ENCODE measurements at places on chromosomes 11 and 22.
A peak's percentile ranks its signal among the peaks of the same experiment; 100 is the strongest.

DNA sequence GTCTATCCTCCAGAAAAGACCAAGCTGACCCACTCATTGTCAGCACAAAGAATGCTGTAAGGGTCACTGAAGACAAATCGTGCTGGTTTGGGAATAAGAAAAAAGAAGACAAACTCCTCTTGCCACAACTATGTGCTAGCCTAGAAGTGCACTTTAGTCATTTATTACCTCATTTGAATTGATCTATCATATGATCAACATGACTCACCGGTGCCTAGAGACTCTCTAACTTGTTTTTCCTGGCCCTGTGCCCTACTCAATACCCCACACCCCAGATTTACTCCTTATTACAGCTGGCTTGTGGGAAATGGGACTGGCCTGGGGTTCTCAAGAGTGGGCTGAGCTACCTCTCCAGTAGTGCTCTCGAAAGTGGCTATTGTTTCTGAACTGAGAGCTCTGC is 35.9 kb upstream of the HORMAD2 start:
- no peak for DNase-seq

DNA sequence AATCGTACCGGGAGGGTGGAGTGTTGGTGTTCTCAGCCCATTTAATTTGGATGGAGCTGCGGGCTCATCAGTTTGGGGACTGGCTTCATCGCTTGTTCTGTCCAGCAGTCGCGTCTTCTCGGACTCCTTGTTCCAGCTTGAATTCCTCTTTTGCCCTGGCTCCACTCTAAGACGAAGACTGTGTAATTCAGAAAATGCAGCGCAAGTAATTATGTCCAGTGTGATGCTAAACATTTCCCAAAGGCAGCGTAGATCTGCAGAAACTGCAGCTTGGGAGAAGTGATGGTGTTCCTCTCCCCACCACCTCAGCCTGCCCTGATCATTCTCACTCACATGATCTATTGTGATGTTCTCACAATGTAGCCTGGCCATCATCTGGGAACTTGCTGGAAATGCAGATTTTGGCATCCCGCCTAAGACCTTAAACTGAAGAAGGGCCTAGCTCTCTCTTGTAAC is 666 bp downstream of the SLC25A18 start:
- DNase-seq = no peak

DNA sequence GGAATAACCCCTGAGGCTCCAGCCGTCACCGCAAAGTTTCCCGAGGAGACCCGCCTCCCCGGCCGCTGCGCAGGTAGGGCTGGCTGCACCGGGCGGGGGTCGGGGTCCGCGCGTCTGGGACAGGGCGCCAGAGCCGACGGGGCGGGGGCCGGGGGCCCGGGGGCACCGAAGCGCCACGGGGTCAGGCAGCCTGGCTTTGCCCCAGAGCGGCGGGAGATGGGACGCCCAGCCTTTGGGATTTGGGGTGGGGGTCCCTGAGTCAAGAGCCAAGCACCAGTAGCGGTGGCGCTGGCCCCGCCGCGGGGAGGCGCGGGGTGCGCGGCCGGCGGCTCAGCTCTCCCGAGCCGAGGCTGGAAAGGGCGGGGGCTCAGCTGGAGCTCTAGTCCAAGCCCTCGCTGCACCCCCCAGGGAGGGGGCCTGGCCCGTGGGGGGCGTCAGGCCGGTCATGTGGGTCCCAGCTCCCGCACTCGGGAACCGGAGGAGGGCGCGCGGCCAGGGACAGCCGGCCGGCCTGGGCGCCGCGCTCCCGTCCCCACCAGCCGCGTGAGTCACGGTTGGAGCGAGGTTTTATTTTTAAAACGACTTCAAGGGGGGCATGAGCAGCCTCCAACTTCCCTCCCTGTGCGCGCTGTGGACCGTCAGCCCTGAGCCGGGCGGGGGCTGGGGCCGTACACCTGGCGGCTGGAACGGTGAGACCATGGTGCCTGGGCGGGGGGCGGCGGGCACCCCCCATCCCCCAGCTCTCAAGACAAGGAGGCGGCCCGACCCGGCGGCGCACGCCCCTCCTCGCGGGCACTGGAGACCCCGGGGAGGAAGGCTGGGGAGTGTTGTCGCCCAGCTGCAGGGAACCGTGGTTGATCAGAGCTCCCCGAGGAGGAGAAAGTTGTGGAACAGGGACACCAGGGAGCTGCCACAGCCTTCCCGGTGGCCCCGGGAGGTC is 626 bp downstream of the FLRT1 start:
- DNase-seq = peak; percentile 43

DNA sequence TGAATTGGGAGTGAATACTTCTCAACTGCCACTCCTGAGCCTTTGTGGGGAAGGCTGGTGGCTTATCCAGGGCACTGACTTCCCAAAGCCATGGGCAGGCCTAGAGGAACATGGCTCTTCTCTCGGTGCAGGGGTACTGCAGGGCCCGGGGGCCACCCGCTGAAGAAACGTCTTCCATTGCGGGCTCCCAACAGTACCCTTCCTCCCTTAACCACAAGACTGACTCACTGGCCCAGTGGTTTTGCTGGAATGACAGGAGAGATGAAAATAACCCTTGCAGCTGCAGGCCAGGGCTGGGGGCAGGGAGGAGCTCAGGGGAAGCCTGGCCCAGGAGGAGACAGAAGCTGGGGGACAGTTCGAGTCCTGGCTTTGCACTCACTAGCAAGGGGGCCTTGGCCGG is 13.5 kb downstream of the TXN2 start:
- DNase-seq = peak; percentile 44

DNA sequence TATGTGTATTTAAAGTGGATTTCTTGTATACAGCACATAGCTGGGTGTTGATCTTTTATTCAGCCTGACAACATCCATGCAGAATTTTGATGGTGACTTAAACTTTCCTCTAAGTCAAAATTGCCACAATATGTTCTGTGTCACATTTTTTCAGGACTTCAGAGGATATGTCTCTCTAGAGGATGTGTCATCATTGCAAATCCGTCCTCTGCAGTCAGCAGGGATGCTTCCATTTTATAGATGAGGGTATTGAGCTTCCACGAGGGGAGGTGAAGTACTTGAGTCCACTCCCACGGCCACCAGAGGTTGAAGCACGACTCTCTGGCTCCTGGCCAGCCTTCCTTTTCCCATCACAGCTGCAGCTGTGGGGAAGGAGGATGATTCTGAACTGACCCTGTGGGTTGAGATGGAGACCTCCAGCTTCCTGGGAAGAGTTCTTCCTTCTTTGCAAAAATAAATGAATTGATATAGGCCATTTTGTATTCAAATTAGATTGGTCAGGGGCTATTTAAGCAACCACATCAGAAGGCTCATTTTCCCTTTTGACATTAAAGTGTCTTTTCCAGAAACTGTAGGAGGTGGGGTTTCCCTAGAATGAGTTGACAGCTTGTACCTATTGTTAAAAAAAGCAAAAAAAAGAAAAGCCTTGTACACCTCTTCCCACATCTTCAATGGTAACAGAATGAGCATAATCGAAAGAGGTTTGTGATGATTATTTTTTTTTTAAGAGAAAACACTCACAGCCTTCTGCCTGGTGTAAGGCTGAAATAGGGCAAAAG is 55.2 kb upstream of the MYEOV start:
- DNase-seq = no peak

DNA sequence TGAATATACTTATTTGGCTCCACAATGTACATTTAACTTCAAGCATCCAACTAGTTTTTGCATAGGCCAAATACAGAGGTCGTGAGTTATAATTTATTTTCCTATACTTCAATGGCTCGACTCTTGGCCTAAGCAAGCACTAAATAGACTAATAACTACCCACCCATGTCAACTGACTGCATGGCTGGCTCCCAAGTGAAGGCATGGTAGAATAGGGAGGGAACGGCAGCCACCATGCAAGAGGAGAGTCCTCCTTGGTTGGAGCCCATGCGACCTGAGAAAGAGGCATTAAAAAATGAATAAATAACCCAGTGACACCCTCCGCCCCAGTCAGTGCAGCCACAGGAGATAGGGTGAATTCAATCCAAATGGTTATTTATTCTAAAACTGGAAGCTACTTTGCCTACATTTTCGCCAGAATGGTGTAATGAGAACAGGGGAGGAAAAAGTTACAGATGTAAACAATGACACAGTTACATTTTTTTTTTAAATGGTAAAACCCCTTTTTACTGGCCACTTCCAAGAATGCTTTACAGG is 4.9 kb downstream of the GNG3 start:
- no peak for DNase-seq

GRCh38 chr11:110737593-110737992 is 25.4 kb upstream of the ARHGAP20 start:
- DNase-seq = no peak

DNA sequence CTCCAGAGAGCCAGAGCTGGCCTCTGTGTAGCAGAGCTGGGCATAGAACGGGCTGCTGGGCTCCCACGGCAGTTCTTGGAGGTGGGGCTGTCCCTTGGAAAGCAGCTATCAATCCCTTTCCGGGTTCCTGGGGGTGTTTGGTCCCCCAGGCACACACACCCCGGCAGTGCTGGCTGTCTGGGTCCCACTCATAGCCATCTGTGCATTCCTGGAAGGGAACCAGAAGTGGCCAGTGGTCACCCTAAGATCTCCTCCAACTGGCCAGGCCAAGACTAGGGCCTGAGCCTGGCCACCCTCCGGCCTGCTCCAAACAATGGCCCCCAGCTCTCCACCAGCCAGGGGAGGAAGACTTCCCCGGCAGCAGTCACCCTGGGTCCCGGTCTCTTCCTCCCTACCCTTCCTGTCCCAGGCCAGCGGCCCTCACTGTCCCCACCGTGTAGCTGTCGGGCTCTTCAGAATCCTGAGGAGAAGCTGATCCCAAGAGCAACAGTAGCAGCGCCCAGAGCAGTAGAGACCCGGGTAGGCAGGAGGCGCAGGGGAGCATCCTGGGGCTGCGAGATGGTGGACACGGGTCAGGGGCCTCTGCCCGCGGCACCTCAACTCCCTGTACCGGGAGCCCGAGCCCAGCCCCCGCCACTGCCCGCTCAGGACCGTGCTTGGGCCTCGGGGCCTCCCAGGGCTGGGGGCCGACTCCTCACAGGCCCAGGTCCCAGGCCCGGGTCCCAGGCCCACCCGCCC is 620 bp downstream of the EFEMP2 start:
- peak; percentile 79 for DNase-seq

GRCh38 chr11:116577273-116577672 is 195.5 kb downstream of the BUD13 start:
- no peak for DNase-seq

GRCh38 chr11:128725630-128726319 is 31.9 kb downstream of the FLI1 start:
- no peak for DNase-seq

- DNase-seq = no peak
Observed at GRCh38 chr11:111524056-111524455, 9.5 kb downstream of the HOATZ start.

- DNase-seq = no peak
Observed at GRCh38 chr11:72955466-72955865, 141.3 kb downstream of the ATG16L2 start.

DNA sequence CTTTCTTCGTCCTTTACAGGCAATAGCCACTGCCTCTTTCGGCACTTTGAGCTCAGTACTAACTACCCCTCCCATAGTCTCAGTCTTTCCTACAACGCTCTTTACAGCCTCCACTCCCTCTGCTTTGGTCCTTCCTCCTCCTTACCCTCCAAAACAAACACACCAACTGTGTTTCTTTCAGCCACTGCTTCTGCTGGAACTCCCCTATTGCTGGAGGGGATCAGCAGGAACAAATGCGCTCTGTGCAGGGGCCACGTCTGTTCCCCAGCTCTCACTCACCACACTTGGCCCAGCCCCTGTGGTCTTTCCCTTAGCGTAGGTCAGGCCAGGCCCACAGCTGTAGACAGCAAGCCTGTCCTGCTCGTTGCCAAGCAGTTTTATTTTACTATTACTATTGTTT is 42.3 kb downstream of the PC start:
- no peak for DNase-seq

DNA sequence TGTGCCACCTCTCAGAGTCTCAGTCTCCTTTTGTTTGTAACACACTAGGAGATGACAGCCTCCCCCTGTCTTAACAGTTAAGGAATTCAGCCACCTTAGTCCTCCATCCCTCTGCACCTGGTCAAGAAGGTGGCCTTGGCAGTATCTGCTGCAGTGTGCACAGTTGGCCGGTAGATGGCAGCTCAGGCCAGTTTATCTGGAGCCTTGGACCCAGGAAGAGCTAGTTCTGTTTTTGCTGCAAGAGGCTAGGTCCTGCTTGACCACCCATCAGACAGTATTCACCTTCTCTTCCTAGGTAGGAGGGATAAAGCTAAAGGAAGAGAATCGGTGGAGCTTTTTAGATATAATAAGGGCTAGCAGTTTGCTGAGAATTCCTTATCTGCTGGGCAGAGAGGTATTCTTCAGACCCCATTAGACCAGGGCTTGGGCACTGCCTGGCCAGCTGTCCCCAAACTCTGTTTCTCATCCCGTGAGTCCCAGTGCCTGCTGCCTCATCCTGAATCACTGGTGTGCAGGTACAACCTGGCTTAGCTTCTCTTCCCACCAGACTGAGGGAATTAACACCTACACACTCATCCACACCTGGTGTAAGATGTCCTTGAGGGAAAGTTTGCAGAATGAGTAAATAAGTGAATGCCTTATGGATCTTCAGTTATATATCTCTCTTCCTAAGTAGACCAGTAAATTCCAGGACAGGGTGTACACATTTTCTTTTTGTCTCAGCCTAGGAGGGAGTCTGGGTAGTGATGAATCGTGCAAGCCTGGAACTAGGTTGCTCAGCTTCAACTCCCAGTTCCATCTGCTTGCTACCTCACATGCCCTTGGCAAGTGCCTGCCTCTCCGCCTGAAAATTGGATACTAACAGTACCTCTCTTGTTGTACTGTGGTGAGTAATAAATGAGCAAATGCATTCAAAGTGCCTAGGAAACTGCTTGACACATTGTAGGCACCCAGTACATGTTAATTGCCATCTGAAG is 70.8 kb upstream of the NARS2 start:
- peak; percentile 55 for DNase-seq

GRCh38 chr11:114152162-114152561 is 92.7 kb downstream of the ZBTB16 start:
- no peak for DNase-seq

All from right cardiac atrium (tissue), 5 donors.